ENCODE measurements at places on chromosomes 5 and 9.

DNA sequence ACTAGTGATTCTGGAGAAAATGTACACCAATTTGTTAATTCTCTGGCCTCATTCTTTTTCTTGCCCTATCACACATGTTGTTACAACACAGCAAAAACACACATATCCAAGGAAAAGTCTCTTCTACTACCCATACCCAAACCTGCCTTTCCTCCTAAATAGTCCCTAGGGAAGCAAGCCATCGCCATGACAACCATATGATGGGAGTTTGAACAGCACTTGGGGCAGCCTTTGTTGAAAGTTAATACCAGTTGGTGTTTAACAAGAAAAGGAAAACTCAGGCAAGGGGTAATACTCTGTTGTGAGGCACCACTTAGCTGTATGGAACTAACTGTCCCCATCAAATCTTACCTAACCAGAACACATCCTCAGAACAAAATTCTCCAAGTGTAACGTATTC lies 1.7 kb downstream of the TRPM3 start:
- no peak for DNase-seq

DNA sequence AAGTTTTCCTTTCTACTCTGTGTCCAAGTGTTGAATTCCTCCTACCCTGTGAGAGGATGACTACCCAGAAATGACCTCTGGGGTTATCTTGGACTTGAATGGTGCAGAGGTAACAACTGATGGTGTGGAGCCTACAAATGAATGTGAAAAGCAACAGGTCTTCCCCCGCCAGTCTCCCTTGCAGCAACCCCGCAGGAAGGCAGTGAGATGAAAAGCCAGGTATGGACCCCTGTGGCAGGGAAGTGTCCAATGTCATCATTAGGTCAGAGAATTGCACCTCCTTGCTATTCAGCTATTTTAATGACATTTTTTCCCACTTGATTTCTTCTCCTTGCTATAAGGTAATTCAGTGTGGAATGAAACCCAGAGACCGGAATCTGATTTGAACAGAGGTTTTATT lies 58.5 kb downstream of the MAT2B start:
- DNase-seq = no peak

DNA sequence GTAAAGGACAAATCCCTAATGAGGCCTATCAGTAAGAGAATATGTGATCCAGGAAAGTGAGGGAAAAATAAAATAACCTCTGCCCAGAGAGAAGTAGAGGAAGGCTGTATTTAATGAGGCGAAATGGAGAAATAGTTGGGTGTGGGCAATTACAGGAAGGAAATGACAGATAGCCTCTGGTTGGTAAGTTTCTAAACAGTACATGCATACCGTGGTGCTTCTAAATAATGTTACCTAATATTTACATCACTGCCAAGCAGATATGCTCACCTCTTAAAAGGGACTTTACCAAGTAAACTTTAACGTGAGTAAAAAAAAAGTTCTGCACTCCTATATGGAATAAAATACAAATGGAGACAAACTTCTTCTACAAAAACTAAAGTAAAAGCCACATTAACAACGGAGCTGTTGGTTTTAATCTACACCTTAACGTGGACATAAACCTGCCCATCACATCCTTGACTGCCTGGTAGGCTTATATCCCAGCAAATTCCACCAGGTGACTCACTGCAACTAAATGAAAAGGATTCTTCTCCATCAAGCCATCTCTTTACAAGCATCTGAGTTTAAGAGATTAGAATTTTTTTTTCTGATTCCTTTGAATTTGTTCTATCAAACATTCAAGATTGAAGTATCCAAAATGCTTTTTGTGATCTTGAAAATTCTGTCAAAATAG lies 12.4 kb downstream of the NFIL3 start:
- DNase-seq = no peak

- peak; percentile 75 for DNase-seq
These were observed 17.7 kb downstream of the CAVIN4 start for GRCh38 chr9:100595391-100596199.

GRCh38 chr9:107020040-107020530 lies 157.1 kb downstream of the ZNF462 start:
- no peak for DNase-seq

- DNase-seq = peak; percentile 56
These were observed 55.3 kb downstream of the ERAP1 start for GRCh38 chr5:96752341-96753016.

- DNase-seq = no peak
These were observed 51.0 kb upstream of the MPDZ start for GRCh38 chr9:13330396-13331004.

DNA sequence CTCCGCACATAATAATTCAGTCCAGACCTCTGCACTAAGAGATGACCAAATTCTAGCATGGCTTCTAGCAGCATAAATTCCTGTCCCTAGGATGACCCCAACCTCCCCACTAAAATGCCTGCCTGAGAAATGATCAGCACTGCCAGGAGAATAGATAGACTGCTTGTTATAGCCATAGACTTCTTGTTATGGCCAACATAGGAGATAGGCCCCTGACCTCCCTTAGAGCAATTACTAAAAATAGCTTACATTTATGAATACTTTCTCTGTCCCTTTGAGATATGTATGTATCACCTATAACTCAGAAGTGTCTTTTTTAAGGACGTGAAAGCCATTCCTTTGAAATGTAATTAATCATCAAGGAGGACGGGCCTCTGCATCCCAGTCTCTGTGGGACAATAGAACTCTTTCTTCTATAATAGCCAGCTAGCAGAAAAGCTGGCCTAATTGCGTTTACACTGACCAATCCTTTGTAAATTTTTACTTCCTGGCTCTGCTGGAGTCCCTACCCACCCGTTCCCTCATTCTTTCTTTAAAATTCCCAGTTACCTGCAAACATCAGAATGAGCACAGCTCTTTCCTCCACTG lies 1002.7 kb downstream of the CDH18 start:
- no peak for DNase-seq

DNA sequence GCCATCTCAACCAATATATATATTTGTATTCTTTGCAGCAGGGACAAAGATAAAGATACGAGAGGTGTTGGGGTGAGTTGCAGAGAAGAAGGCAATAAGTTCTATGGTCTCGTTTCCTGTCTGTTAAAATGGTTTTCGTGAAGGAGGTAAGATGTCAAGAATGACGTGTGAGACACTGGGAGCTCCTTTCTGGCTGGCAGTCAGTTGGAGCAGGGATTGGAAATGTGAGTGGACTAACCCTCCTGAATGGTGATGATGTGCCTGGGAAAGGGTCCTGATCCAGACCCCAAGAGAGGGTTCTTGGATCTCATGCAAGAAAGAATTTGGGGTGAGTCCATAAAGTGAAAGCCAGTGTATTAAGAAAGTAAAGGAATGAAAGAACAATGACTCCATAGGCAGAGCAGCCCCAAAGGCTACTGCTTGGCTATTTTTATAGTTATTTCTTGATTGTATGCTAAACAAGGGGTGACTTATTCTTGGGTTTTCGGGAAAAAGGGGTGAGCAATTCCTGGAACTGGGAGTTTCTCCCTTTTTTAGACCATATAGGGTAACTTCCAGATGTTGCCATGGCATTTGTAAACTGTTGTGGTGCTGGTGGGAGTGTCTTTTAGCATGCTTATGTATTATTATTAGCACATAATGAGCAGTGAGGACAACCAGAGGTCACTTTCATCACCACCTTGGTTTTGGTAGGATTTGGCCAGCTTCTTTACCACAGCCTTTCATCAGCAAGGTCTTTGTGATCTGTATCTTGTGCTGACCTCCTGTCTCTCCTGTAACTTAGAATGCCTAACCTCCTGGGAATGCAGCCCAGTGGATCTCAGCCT lies 53.7 kb downstream of the SPATA31C2 start:
- DNase-seq = no peak

DNA sequence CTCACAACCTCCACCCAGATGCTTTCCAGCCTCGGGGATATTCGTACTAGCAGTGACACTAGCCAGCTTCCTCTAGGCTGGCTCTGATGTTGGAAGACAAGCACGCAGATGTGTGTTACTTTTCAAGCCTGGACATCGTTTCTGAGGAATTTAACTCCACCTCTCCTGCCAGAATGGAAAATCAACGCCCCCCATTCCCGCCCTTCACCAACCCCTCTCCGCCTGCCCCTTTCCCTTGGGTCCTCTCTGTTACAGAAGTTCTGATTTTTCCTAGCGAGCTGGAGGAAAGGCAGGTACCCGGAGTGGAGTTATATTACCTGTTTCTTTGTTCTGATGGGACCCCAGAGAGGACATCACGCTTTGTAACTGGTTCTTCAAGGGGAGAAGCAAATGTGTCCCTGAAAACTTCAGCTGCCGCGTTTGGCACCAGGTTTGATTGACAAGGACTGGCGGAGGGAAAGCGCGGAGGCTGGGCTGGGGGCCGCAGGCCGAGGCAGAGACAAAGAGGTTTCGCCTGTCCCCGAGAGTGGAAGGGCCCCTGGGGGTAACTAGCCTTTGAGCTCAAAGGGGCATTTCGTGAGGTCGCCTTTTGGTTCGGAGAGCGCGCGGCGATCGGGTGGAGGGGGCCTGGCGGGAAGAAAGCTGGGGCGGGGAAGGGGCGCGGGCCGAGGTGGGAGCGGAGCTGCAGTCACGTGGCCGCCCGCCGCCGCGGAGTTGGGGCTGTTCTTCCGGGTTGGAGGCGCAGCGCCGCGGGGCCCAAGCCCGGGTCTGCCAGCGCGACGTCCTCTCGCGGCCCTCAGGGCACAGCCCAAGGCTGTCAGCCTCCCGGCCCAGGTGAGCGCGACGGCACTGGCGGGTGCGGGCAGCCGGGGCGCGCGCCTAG lies at the start of gene NNT:
NNT (plus strand) TSS at position 720 of the 883 bp plus-strand sequence. CDS start 6,016 bp downstream, outside the sequence.
- DNase-seq = peak; percentile 71

DNA sequence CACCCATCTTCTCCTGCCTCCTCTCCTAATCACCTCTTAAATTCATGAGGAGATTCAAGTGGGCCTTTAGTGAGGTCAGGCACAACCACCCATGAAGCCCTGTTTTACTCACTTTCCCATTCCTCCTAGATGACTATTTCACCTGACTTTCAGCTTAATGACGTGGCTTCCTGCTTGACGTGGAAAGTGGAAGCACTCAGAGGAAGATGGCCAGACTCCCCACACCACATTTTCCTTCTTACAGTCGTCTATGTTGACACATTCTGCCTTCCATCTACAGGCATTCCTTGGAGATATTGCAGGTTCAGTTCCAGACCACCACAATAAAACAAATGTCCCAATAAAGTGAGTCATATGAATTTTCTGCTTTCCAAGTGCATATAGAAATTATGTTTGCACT lies 146.4 kb upstream of the TAS2R1 start:
- DNase-seq = no peak

DNA sequence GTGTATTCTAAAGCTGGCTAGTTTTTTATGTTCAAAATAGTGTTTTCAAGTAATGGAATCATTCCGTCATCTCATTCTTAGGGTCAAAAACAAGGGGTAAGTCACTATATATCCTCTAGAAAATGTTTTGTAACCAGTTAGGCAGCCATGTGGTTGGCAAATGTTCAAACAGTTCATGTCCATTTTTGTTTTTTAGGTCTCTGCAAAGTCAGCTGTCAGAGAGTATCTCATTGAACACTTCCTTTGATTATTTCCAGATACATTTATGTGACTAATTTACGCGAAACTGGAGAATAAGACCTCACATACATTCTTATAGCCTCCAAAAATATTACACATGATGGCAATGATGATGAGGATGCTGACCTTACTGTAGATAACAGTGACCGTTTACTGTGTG lies 50.4 kb downstream of the TRIO start:
- no peak for DNase-seq

DNA sequence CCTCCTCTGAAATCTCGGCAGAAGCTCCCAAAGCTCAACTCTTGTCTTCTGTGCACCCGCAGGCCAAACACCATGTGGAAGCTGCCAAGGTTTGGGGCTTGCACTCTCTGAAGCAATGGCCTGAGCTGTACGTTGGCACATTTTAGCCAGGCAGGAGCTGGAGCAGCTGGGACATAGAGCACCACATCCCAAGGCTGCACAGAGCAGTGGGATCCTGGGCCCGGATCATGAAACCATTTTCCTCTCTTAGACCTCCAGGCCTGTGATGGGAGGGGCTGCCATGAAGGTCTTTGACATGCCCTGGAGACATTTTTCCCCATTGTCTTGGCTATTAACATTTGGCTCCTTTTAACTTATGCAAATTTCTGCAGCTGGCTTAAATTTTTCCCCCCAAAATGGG lies 567.1 kb upstream of the ZNF608 start:
- DNase-seq = no peak

DNA sequence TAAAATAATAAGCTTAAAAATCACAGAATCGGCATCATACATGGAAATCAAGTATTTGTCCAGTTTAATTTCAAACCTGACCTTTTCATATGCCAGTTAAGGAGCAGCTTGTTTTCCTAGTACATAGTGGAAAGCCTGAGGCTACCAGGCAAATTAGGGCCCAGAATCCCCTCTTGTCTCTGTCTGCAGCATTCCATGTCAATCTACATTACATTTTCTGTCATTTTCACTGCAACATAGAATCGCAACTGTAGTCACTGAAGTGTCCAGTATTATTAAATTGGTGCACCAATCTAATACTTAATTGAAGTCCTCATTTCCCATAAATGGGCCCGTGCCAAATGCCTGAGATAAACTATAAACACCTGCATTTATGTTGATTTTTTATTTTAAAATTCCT lies 1352.2 kb upstream of the ACO1 start:
- DNase-seq = no peak

- no peak for DNase-seq
These were observed 6.6 kb upstream of the ARSI start for GRCh38 chr5:150309101-150309885.

DNA sequence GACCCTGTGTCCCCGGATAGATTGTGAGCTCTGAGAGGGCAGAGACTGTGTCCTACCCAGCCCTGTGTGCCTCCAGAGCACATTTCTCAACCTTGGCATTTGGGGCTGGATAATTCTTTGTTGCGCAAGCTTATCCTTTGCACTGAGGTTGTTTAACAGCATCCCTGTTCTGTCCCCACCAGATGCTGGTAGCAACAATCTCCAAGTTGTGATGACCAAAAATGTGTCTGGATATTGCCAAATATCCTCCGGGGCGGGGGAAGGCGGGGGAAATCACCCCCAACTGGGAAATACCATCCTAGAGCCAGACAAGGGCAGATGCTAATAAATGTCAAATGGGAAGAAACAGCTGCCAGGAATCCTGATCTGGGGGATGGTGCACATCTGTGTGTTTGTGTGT lies 24.0 kb upstream of the TNIP1 start:
- no peak for DNase-seq

DNA sequence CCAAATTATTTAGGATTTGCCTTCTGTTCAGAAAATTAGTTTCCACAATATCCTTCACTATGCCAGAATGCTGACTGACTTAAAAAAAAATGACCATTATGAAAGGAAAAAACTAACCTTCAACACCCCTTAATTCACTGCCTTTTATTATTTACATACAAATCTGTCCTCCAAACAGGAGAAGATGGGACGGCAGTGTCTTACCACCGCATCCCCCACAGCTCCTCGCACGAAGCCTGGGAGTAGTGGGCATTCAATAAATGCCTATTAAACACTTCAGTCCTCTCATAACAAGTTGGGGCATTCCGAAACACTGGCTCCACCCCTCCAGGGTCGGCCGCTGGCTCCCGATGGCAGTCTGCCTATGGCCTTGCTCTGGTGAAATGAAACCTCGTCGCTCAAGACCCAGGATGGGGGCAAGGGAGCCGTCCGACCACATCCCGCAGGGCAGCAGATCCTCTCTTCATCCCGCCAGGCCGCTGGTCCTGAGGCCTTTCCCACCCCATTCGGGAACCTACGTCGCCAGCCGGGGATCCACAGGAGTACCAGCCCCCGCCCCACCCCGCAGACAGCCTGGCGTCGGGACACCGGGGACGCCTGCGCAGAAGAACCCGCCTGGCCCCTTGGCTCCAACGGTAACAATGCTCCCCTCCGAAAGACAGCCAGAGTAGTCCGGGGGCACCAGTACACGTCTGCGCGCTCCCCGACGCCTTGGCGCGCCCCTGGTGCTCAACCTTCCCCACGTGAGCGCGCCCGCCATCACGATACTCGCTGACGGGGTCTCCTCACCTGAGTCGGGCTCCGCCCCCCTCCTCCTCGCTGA lies 613 bp downstream of the ZBTB5 start:
- peak; percentile 82 for DNase-seq

Measured in hippocampal formation (tissue), 2 donors.